ENCODE measurements at places on chromosomes 12 and 14.

GRCh38 chr12:108806921-108807320, 50.5 kb downstream of the SSH1 start:
- no peak for DNase-seq

DNA sequence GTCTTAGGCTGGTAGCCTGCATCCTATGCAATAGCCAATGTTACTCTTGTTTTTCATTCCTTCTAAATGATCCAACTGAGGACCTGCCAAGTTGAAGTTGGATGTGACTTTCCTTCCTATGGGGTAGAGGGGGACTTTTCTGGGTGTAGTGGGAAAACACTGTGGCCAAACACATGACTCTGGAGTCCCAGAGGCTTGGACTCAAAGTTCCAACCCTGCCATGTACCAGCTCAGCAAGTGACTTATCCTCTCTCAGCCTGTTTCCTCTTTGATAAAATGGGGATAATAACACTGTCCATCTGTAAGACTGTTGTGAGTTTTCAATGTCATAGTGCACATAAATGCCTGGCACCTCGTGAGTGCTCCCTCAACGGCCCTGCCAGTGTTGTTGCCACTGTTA, 97.0 kb downstream of the ZFP36L1 start:
- DNase-seq = no peak

GRCh38 chr12:122981036-122981471, 573 bp downstream of the ARL6IP4 start:
- no peak for DNase-seq

- no peak for DNase-seq
Measured at GRCh38 chr14:78581229-78581628, 411.1 kb downstream of the NRXN3 start.

GRCh38 chr14:32477396-32477795, 148.3 kb downstream of the AKAP6 start:
- DNase-seq = no peak

All from esophagus squamous epithelium (tissue), 5 donors.